ENCODE measurements at places on chromosomes 16 and 17. TPM values are rescaled to one million over a fixed set of nuclear protein-coding genes. Genes with fewer than 3 reads are reported as not detected.

Gene TBC1D3E
- not detected for total RNA-seq

Gene C16orf96
- 0.80 TPM for total RNA-seq

Gene SULT1A2
- total RNA-seq, result 1.8 TPM

- no peak for DNase-seq
Observed at GRCh38 chr17:63446753-63447470, 806 bp upstream of the CYB561 start.

DNA sequence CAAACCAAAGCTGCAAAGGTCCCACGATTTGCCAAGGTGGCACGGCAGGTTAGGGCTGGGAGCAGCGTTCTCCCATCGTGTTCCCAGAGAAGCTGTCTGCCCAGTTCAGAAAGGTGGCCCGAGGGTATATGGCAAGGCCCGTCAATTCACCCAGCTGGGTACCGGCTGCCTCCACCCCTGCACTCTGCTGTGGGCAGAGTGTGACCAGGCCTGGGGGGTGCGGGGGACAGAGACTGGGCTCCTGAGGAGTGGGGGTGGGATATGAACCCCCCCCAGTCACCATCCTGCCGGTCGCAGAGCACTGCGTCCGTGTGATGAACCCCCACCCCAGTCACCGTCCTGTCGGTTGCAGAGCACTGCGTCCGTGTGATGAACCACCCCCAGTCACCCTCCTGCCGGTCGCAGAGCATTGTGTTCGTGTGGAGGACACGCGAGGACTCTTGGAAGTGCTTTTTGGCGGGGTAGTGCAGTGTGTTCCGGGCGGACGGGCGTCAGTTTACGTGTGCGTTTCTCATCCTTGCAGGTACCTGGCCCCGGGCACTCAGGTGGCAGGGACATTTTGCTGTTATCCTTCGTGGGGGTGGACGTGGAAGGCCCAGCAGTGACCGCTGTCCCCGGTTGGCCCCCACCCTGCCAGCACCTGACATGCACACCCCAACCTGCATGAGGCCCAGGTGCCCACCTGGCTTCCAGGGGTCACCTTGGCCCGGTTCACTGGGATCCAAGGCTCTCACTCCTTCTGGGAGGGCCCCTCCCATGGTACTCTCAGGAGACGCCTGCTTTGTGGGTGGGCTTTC lies 2.7 kb upstream of the FASN start:
- no peak for DNase-seq

Gene MYL11
- total RNA-seq, result not detected

DNA sequence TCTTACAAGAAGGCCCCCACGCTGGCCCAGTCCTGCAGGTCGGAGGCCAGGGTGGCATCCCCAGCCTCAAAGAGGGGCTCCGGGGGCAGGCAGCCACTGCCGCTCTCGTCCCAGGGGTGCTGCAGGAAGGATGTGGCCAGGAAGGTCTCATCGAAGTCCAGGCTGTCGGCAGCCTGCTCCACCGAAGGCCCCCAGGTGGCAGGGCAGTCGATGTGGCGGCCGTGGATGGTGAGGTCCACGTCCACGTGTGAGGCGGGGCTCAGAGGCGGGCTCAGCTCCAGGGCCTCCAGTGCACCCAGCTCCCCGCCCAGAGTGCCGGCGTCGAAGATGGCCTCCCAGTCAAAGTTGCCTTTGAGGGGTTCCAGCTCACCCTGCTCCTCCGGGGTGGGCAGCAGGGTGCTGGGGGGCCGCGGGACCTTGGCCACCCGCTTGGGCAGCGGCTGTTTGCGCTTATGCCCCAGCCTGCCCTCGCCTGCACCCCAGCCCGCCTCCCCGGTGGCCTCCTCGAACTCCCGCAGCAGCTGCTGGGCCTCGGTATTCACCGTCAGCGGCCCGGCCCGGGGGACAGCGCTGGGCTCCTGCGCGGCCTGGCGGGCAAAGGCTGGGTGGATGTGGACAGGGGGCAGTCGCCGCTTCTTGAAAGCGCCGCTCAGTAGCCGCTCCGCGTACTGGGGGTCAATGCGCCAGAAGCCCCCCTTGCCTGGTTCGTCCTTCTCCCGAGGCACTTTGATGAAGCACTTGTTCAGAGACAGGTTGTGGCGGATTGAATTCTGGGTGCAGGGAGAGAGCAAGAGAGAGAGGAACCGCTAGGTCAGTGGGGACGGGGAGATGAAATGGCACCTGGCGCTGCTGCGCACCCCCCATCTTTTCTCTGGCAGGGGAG lies 3.5 kb downstream of the FOXJ1 start:
- DNase-seq, result no peak

Gene C1QTNF8
- not detected for total RNA-seq

- no peak for DNase-seq
Observed at GRCh38 chr17:72116661-72117521, 3.9 kb upstream of the SOX9 start.

DNA sequence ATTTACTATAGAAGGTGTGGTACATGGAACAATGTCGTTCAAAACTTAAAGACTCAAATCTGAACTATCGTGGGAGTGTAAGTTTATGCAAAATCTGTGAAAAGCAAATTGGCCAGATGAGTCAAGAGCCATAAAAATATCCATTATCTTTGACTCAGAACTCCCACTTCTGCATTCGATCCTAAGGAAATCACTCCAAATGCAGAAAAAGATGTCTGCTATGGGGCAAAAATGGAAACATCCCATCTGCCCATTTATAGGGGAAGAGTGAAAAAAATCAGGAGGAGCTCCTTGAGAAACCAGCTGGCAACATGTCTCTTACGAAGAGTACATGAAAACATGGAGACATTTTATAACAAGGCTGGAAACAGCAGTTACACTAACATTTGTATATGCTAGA lies 43.6 kb upstream of the CCDC182 start:
- no peak for DNase-seq

DNA sequence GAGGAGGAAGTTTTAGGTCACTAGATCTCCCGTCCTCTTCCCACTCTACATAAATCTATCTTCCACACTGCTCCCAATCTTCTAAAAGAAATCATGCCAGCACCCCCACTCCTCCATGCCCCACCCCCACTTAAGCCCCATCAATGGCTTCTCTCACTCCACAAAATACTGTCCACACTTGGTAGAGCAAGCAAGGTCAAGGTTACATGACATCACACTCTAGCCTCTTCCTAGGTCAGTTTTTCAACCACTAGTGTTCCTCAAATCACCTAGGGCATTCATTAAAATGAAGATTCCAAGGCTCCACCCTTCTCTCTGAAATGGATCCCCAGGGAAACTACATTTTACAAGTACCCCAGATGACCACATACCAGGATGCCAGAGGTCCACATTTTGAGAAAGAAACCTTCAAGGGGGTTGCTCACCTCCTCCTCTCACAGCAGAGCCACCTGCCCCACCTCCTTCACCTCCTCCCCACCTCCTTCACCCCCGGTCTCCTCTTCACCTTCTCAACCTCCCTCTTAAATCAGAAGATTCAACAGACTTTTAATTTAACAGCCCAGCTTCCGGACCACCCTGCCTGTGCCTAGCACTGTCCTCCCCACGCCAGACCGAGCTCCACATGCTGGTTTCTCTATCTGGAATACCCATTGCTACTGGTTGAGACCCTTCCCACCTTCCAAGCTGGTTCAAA lies 3.2 kb downstream of the AMFR start:
- DNase-seq, result no peak

- no peak for DNase-seq
Observed at GRCh38 chr16:17324451-17324850, 146.3 kb downstream of the XYLT1 start.

Gene KRT20
- not detected for total RNA-seq

DNA sequence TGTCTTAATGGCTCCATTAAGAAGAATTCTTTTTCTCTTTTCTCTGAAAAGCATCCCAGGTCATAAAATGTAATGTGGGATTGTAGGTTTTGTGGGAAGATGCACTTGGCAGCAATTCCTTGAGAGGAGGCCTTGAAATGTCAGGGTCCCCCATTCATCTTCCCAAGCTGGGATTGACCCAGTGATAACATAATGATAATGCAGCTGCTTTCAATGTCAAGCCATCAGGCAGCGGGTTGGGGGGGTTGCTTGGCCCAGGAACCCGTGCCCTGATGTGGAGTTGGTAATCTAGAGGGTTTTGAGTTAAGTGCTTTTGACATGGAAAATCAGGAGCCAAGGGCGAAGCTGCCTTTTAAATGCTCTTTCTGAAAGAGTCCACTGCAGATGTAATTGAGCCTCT lies 484.0 kb downstream of the WWOX start:
- no peak for DNase-seq

- no peak for DNase-seq
Observed at GRCh38 chr17:82791532-82791931, 39.7 kb downstream of the TBCD start.

Gene NOG
- total RNA-seq, result 4.0 TPM

DNA sequence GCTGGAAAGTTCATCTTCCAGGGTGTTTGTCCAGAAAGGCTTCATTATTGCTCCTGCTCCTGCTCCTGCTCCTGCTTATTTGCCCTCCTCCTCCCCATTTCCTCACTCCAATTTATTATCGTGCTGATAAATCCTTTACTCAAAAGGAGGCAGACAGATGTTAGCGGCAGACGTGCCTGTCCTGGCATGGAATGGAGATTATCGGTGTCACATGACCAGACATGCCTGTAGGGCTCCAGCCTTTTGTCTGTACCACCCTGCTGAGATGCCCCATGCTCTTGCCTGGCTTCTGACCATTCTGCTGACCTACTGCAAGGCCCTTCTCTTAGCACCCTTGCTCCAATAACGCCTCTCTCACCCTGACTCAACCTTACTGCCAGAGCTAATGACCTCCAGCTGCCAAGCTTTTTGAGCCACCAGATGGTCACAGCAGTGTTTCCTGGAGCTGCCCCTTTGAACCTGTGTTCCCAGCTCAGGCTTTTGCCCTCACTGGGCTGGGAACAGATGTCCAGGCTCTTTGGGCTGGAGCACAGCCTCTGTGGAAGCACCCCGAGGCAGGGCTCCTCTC lies 12.8 kb downstream of the DNAH9 start:
- no peak for DNase-seq

Gene FOXN1
- total RNA-seq, result not detected

DNA sequence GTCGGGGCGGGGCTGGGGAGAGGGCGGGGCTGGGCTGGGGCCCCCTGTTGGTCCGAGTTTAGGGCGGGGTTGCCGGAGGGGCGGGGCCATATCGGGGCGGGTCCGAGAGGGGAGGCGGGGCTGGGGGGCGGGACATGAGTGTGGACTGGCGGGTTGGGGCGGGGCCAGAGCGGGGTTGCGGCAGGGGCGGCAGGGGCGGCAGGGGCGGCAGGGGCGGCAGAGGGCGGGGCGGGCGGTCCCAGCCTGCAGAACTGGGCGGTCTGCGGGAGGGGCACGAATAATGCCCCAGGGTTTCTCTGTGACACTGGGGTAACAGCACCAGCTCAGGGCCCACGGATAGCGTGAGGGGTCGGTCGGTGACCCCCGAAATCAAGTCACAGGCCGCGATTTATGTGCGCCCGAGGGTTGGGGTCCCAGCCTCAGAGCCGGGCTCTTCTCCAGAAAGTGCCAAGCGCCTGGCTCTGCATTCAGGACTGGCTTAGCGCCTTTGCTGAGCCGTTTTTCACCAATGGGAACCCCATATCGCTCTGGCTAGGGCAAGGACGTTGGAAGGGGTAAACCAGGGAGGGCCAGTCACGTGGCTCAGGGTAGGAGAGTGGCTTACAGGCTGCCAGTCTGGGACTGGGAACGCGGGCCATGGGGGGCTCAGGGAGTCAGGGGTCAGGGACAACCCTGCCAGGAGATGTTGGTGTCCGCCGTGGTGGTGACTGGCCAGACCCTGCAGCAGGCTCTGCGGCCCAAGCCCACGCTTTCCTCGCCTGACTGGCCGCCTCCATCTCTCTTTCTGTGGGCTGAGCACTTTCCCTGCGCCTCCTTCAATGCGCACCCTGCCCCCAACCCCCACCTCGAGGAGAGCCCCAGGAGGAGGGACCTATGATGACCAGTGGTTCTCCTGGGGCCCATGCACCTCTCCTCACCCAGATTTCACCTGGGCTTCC lies 1.2 kb upstream of the METTL26 start:
- peak; percentile 86 for DNase-seq

DNA sequence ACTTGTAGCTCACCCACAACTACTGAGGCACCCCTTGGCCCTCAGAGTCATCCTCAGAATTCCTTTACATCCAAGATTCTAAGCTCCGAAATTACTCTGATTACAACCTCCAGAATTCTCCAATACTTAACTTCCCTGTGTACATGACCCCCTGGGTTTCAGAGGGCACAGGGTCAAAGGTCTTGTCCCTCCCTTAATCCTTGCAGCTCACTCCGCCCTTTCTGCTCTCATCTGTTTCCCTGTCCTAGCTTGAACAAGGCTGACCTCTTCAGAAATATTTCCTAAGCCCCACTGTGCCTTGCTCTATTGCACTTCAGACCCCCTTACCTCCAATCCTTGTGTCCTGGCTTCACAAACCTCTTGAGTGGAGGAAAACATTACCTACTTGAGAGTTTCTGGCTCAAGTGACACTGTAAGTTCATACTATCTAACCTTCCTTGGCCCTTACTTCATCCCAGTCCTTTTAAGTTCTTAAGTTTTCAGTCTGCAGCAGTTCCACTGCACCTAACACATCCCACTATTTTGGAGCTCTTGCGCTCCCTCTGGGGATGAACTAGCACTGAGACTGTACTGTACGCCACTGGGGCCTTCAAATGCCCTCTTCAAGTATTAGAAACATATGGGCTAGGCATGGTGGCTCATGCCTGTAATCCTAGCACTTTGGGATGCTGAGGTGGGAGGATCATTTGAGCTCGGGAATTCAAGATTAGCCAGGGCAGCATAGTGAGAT lies 6.2 kb downstream of the N4BP1 start:
- no peak for DNase-seq

DNA sequence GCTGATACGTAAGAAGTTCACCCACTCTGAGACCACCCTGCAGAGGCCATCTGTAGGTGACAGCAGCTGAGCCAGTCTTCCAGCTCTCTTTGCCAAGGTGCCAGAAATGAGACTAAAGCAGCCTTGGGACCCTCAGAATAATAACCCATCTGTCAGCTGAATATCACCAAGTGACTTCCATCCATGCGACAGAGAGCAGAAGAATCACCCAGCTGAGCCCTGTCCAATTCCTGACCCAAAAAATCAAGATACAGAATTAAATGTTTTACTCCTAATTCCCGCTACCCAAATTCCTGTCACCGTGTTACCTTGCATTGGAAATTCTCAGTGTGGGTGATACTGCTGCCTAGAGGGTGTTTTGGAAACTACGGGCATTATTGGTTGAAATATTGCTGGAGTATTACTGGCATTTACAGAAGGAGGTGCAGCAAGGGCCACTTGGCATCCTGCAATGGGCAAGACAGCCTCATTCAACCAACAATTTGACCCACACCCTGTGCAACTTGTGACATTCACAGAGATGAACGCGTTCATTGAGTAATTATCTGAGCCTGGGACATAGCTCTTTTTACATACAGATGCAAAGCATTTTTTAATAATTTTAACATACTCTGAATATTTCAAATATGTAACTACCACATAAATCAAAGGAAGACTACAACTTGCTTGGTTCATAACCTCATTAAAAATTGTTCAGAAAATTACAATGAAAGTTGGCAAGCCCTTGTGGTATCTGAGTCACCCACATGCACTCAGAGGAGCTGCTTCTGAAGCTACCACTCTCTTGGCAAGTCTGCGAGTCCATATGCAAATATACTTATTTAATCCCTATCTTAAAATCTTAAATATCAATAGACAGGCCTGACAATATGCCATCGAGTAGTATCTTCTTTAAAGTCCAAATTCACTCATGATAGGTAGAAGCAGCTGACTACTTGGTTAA lies 126.6 kb downstream of the C16orf95 start:
- DNase-seq, result no peak

Gene KRT36
- not detected for total RNA-seq

Gene ZG16
- total RNA-seq, result not detected

Data from dorsolateral prefrontal cortex (tissue), 122 donors.